Activated naive CD8-positive, alpha-beta T cell treated with anti-CD3 and anti-CD28 coated beads, Interleukin-2, amount 50 U/mL, for 24 hours (primary cell): ENCODE measurements at places on chromosomes 7 and 10.

DNA sequence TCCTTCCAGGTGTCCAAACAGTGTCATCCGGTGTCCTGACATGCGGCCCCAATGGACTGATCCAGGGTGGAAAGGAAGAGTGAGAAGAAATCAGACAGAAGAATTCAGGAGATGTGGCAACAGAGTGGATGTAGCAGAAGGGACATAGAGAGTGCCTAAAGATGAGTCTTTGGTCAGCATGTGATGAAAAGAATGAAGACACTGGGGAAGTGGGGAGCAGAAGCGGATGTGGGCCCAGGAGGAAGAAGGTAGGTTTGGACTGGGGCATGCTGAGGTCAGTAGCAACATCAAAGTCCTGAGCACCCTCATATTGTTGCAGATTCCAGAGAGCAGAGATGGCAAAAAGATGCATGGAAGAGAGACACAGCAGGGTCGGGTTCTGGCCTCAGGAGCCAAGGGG is 71.8 kb upstream of the STEAP1B start:
- DNase-seq = no peak

- DNase-seq = no peak
Observed at GRCh38 chr10:103980288-103980906, 13.5 kb downstream of the SLK start.

- no peak for DNase-seq
Observed at GRCh38 chr7:28579571-28579970, 167.3 kb downstream of the CREB5 start.

DNA sequence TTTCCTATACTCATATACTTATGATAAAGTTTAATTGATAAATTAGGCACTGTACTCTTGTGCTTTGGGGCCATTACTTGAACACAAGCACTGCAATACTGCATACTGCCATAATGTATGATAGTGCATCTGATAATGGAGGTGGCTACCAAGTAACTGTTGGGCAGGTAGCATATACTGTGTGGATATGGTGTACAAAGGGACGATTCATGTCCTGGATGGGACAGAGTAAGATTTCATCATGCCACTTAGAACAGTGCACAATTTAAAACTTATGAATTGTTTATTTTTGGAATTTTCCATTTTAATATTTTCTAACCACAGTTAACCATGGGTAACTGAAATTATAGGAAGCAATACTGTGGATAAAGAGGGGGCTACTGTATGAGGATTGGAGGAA is 38.9 kb downstream of the AKAP9 start:
- no peak for DNase-seq

DNA sequence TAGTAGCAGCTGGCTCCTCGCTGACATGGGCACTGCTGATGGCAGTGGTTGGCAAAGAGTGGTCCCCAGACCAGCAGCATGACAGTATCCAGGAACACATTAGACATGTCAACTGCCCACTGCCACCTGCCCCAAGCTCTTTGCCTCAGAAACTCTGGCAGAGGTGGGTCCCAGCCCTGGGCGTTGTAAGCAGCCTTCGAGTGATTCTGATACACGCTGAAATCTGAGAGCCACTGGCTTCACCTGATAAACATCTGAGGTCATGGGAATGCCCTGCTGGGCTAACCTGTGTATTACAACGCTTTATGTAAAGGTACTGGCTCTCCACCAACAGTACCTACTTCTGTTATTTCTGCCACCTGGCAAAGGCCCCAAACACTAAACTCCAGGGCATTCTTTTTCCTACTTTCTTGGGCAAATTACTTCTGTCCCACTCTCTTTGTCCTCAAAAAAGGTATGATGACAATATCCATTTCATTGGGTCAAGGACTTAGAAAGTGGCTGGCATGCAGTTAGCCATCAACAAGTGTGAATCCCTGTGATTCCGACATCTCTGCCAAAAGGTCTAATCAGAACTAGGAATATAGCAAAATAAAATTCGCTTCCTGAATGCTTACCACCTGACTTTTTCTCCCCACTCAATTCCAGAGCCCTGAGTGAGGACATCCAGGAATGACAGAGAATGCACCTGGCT is 9.2 kb downstream of the SGMS1 start:
- DNase-seq = no peak

DNA sequence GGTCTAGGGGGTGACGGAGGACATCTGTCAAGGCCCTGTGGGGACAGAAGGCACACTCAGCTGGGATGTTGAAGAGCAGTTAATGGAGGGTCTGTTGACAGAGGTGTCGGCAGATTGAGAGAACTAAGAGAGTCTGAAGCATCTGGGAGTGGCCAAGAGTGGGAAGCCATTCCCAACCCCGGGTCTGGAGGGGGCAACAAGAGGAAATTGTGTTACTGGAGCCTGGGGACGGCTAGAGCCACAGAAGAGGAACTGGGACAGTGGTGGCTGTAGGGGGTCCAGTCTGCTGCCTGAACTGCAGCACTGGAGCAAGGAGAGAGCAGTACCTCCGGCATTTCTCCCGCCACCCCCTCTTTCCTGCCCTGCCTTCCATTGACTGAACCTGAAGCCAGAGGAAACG is 136.6 kb downstream of the CHN2 start:
- no peak for DNase-seq

DNA sequence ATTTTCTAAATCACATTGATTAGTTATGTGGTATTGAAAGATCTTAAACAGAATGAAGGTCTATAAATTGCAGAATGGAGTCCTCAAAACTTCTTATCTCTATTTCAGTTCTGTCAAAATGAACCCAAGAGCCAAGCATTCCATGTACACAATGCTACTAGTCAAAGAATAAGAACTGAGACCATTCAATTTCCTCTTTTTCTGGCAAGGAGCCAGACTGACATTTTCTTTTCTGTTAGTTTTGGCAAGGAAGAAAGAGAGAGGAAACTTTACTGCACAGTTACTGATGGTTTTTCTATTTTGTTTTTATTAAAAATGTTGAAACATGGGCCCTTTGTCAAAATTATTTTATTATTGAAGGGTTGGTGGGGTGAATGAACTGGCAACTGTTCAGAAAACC is 181.8 kb upstream of the FERD3L start:
- no peak for DNase-seq

GRCh38 chr7:157651366-157652160 is 314.8 kb downstream of the DNAJB6 start:
- DNase-seq = no peak

DNA sequence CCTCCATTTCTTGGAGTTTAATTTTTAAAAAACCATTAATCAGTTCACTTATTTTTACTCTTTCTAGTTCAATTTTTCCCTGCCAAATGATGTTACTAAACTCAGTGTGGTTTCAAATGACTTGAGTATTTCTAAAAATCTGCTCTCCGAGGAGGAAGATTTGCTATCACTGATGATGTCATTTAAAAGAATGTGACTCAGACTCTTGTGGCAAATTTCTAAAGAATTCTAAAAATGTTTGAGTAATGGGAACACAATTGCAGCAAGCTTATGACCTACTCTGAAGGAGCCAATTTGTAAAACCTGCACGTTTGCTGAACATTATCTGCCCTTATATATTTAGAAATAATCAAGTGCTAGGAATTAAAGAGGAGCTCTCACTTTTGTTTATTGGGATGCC is 88.6 kb downstream of the SPAG6 start:
- no peak for DNase-seq

DNA sequence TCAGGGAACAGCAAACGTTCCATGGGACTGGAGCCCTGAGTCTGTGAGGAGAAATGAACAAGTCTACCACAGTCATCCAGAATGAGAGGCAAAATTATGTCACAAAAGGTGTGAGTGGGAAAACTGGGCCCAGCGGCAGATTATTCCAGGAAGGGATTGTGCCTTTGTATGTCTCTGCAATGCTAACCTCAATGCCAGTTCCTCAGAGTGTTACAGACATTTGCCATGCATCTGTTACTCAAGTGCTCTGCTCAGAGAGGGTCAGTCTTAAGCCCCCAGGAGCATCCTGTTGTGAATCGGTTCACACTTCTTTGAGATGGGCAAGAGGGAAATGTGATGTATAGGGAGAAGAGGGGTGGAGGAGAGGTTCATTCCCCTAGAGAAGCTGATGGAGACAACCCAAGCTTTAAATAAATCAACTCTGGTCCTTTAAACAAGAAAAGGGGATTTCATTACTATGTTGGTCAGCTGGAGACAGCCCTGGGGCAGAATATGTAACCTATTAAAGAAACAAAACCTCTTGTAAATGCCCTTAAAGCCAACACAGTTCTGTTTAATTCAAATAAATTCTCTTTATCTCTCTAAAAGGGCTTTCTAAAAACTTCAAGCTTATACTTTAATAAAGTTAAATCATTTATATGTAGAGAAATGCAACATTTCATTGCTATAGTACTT is 85.9 kb upstream of the GRB10 start:
- no peak for DNase-seq

GRCh38 chr7:125491137-125491536 is 561.5 kb upstream of the POT1 start:
- no peak for DNase-seq

- DNase-seq = no peak
Observed at GRCh38 chr10:7385114-7385513, 25.7 kb downstream of the SFMBT2 start.

- DNase-seq = no peak
Observed at GRCh38 chr10:102648269-102648888, 4.1 kb downstream of the TRIM8 start.

DNA sequence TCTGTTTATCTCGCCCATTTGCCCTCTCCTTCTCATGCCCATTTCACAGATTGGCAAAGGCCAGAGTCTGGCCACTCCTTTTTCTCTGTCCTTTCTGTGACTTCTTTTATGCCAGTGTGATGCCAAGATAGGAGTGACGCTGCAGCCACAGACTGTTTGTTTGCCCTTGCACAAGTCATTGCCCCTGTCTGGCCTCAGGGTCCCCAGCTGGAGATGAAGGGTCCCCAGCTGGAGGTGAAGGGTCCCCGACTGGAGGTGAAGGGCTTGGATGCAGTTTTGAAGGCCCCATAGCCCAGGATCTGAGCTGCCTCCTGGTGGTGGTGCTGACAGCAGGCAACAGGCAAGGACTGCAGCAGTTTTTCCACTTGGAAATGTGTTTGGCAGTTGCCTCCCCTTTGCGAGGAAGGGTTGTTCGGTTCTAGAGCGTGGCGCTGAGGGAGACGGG is 50.8 kb upstream of the SLC29A3 start:
- no peak for DNase-seq

- no peak for DNase-seq
Observed at GRCh38 chr7:94813917-94814316, 93.5 kb upstream of the PPP1R9A start.

DNA sequence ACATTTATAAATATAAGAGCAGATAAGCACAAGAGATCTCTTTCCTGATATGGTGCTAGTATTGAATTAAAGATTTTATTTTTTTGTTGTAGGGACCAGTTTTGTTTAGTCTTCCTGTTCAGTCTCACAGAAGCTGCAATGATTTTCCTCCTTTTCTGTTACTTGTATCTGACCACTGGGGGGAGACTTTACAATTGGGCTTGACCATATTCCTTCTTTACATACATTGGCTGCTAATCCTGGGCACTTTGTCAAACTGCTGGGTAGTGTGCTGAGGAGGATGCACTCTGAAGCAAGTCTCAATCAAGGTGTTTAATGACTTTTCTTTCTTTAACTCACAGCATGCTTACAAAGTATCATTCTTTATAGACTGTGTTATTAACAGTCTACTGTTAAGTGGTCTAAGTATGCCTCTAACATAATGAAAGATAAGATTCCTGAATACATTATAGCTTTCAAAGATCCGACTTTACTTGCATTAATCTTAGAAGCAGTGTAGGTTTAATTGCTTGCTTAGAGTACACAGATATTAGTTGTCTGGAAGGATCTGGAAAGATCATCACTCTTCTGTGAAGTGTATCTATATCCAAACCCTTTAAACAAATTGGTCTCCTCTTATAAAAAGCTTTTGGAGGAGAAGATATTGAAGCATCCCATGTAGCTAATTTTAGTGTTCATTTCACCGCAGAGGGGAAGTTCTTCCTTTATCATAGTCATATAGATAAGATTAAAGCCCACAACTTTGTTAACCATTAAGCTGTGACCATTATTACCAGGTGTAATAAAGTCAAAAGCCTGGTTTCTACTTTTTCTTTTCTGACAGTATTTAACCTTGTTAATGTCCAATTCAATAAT is 3.1 kb downstream of the PALS2 start:
- DNase-seq = no peak

DNA sequence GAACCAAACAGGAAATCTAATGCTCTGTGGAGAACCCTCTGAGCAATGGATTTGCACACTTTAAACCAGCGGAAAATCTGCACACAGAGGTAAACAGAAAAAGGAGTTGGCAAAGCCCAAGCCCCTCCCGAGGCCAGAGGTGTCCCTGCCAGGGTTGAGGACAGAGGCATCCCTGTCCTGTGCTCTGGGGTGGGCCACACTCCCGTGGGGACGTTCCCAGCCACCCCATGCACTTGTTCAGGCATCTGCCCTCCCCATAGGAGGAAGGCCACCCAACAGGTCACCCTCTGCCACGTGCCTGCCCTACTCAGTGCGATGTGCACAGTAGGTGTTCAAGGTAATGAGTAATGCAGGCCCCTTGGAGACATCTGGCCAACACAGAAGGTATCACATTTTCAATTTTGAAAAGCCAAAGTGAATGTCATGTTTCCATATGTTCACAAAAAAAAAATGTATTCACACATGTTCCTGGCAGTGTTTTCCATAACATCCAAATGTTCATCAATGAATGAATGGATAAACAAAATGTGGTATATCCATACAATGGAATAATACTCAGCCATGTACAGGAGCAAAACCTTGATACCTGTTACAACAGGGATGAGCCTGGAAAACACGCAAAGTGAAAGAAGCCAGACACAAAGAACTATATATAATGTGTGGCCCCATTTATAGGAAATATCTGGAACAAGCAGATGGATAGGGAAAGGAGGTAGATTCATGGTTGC is 108.1 kb downstream of the EBF3 start:
- no peak for DNase-seq

- DNase-seq = no peak
Observed at GRCh38 chr10:69913606-69914382, 112.1 kb downstream of the COL13A1 start.

DNA sequence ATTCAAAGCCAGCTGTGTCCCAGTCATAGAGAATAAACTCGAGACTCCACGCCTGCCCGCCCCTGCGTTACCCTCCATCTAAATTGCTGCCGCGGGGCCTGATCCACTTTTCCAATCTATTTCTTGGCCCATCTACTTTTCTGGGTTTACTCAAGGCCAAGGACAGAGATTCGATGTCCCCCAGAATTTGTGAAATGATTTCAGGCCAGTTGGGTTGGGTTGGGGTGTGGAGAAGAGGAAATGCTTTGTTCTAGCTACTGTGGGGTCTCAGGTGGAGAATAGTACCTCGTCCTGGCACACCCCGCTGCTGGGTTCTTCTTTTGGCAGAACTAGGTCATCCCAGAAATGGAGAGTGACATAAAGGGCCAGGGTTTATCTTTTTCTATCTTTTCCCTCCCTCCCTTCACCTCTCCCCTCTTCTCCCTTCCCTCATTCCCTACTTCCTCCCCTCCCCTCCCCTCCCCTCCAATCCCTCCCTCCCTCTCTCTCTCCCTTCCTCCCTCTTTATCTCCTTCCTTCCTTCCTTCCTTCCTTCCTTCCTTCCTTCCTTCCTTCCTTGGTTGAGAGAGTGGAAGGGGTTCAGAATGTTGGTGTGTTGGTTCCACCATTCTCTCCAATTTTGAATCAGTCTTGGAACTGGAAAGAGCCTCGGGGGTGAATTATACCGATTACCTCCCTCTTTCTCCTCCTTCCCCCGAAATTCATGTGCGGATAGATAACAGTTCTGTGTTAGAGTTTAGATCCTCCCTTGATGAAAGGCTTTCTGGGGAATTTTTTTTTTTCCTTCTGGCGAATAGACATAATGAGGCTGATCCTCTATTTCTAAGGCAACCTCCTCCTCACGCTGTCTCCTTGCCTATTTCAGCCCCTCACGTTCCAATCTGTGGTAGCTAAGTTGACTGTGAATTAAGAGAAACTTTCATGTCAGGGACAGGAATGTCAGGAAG is 1.2 kb upstream of the TMEM229A start:
- no peak for DNase-seq
